ENCODE measurements at places on chromosomes 5 and 9.

GRCh38 chr5:132313366-132313765 is 19.2 kb downstream of the SLC22A4 start:
- no peak overlapping the region for H3K27ac ChIP-seq
- no peak overlapping the region for H3K4me3 ChIP-seq
- peaks cover 12% of the 10 kb centered on the region for H3K4me1 ChIP-seq
- no peaks in the 10 kb centered on the region for H3K36me3 ChIP-seq
- H3K27me3 ChIP-seq = no peaks in the 10 kb centered on the region
- DNase-seq = no peak

GRCh38 chr5:78823196-78823595 is 161.9 kb downstream of the ARSB start:
- H3K4me1 ChIP-seq = peaks cover 54% of the 10 kb centered on the region
- no peak for DNase-seq
- no peaks in the 10 kb centered on the region for H3K27me3 ChIP-seq

- no peak for DNase-seq
- H3K36me3 ChIP-seq = no peaks in the 10 kb centered on the region
- H3K4me1 ChIP-seq = peaks cover 23% of the 10 kb centered on the region
Measured at GRCh38 chr9:70012569-70012968, 31.1 kb upstream of the MAMDC2 start.

- H3K27me3 ChIP-seq = no peaks in the 10 kb centered on the region
- peaks cover 10% of the 10 kb centered on the region for H3K4me1 ChIP-seq
- H3K4me3 ChIP-seq = no peak overlapping the region
- no peaks in the 10 kb centered on the region for H3K36me3 ChIP-seq
Measured at GRCh38 chr5:146862641-146863040, 15.9 kb downstream of the PPP2R2B start.

GRCh38 chr5:138469540-138470321 is 4.5 kb downstream of the EGR1 start:
- DNase-seq = peak; percentile 94
- peaks cover 25% of the 10 kb centered on the region for H3K4me1 ChIP-seq
- peaks cover 25% of the 10 kb centered on the region for H3K36me3 ChIP-seq
- no peak overlapping the region for H3K4me3 ChIP-seq

GRCh38 chr9:113525831-113526230 is 62.3 kb downstream of the RGS3 start:
- no peaks in the 10 kb centered on the region for H3K27me3 ChIP-seq
- H3K36me3 ChIP-seq = no peaks in the 10 kb centered on the region
- H3K27ac ChIP-seq = no peak overlapping the region
- no peak for DNase-seq

DNA sequence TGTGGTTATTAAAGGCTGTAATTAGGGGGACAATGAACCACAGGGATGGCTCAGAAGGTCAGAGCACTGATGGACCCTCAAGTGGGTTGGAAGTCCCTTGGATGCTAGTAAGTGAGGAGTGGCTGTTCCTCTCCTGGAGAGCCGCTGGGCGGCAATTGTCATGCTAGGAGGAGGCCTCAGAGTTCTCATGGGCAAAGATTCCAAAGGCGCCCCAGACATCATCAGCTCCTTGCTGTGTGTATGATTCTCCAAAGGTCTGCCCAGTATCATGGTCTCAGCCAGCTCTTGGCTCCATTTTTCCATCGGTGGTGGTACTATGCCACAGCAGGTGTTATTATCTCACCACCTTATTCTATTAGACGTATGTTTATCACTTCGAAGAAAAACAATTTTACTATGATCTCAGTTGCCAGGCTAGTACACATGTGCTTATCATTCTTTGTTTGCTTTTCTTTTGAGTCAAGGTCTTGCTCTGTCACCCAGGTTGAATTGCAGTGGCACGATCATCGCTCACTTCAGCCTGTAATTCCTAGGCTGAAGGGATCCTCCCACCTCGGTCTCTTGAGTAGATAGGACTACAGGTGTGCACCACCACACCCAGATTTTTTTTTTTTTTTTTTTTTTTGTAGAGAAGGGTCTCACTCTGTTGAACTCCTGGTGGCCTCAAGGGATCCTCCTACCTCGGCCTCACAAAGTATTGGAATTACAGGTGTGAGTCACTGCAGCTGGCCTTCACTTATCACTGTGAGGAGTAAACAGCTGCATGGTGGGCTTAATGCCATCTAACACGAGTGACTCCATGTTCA is 46.8 kb downstream of the EXOSC2 start:
- no peaks in the 10 kb centered on the region for H3K36me3 ChIP-seq
- H3K4me1 ChIP-seq = peaks cover 19% of the 10 kb centered on the region
- DNase-seq = no peak
- H3K27ac ChIP-seq = no peak overlapping the region
- H3K27me3 ChIP-seq = no peaks in the 10 kb centered on the region
- H3K4me3 ChIP-seq = no peak overlapping the region
